ENCODE measurements at places on chromosomes 4 and X. TPM values are rescaled to one million over a fixed set of nuclear protein-coding genes. Genes with fewer than 3 reads are reported as not detected.

PRRG1 gene
- 2.7 TPM for total RNA-seq

TRIM60 gene
- total RNA-seq = not detected

RTL9 gene
- total RNA-seq = not detected

CXCR3 gene
- total RNA-seq = not detected

OPN1MW2 gene
- total RNA-seq = not detected

YIPF7 gene
- not detected for total RNA-seq

NUDT11 gene
- 40.5 TPM for total RNA-seq

RBM3 gene
- 159 TPM for total RNA-seq

ZBTB33 gene
- total RNA-seq = 12.7 TPM

ARHGEF6 gene
- total RNA-seq = 7.6 TPM

UBA1 gene
- 130 TPM for total RNA-seq

CXCL3 gene
- total RNA-seq = 1.8 TPM

GPR143 gene
- total RNA-seq = 3.9 TPM

FAM9B gene
- total RNA-seq = not detected

DCAF12L1 gene
- total RNA-seq = not detected

Data from Daoy (cell line).